BJ (cell line): ENCODE measurements at places on chromosomes 5 and 9. TPM values are rescaled to one million over a fixed set of nuclear protein-coding genes. Genes with fewer than 3 reads are reported as not detected.

The BARHL1 gene
- not detected in 2 replicates for polyA plus RNA-seq

The LRRC19 gene
- polyA plus RNA-seq = not detected in 2 replicates

GRCh38 chr5:1959725-1960581, 77.2 kb upstream of the IRX4 start:
- DNase-seq = no peak

DNA sequence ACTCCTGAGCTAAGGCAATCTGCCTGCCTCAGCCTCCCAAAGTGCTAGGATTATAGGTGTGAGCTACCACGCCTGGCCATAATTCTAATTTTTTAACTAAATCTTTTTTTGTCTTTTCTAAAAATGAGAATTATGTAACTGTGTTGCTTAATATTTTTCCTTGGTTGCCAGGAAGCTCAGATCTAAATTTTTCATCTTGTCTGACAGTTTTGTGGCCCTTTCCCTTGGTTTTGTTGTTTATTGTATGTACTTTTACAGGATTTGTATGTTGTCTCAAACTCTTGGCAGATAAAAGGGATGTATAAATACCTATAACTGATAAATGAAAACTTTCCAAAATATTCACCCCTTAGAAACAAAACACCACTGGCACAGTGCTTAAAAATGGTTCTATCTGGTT, 88.2 kb upstream of the KLF9 start:
- DNase-seq = no peak

The TMEM174 gene
- not detected in 2 replicates for polyA plus RNA-seq

DNA sequence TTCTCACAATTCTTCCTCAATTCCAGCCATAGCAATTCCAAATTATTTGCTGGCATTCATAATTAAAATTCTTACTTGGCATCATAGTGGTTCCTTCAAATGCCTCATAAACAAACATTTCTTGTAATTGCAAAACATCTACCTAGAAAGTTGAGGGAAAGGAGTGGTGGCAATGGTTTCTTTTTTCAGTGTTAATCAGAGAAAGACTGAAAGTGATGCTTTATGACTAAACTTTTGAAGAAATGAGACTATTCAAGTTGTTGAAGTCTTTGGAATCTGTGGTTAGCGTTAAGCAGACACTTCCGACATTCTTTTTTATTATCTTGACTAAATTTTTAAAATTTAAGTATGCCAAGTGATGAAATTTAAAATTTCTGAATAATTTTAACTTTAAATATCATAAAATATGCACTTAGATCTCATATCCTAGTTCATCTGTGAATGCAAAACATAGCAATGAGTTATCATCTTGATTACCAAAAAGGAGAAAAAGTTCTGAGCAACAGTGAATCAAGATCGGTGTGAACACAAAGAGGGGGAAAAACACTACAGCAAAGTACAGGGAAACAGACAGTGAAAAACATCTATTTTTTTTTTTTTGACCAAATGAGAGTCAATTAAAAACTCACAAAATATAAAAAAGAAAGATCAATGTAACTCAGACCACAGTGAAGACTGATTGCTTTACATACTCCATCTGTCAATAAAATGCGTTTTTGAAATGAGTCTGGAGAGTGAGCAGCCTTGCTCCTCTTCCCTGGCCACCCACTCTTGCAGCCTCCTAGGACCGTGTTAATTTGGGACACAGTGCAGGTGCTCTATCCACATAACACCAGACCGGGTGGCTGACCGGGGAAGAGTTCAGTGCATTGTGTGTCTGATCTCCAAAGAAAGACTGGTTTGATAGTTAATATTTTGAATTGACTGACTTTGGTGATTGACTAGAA, 20.6 kb upstream of the IL7R start:
- no peak for DNase-seq

DNA sequence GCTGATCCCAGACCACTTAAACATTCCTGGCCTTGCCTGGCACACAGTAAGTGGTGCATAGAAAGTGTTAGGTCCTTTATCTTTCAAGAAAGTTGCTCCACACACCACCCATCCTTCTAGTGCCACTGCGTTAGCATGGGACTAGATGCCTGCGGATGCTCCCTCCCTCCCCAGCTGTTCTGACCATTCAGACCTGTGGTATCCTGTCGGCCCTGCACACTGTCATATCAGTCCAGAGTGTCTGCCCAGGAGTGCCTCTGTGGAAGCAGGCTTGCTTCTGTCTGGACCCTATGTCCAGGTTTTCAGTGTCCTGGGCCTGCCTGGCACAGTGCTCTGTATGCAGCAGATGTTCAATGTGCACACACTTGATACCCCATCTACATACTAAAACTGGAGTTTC, 38.3 kb upstream of the SMU1 start:
- DNase-seq = no peak

DNA sequence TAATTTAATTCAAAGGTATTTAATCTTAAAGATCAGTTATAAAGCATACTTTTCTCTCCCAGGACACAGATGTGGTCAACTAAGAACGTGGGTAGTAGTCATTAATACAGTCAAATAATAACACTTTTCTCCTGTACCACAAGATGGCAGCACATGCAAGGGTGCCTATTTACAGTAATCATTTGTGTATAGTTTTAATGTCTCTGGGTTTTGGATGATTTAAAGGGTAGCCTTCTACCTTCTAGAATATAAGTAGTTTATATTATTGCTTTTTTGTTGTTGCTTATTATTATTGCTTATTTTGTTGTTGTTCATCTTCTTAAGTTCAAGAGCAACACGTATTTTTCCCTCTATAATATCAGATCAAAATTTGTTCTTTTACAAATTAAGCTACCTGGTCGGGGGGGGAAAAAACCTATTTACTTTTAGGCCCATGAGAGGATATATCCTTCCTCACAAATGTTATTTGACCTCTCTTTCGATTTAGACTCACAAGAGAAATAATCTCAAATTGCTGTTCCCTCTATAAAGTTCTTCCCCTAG, 59.6 kb upstream of the SLC27A6 start:
- DNase-seq = peak; percentile 7
